ENCODE measurements at places on chromosomes 1 and 21. TPM values are rescaled to one million over a fixed set of nuclear protein-coding genes. Genes with fewer than 3 reads are reported as not detected.

ICOSLG gene
- total RNA-seq = 1.4 TPM

UBE2U gene
- total RNA-seq = 0.19 TPM

WNT9A gene
- 2.3 TPM for total RNA-seq

SPAG17 gene
- total RNA-seq = not detected

DNA sequence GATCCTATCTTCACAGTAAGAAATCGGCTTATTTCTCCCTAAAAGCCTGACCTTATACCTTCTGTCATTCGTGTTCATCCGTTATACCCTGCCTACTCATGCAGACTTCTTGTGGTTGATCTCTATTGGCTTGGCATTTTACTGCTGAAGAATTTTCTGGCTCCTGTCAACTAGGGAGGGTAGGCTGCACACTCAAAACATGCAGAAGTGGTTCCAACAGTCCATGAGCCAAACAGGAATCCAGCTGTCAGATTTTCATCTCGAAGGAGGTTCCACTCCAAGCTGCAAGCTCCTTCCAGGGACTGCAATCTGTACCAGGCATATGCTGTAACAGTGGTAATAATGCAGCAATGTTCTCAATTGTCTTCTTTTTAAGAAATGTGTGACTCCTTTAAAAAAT lies 10.1 kb downstream of the DNAJC11 start:
- DNase-seq = no peak

DNA sequence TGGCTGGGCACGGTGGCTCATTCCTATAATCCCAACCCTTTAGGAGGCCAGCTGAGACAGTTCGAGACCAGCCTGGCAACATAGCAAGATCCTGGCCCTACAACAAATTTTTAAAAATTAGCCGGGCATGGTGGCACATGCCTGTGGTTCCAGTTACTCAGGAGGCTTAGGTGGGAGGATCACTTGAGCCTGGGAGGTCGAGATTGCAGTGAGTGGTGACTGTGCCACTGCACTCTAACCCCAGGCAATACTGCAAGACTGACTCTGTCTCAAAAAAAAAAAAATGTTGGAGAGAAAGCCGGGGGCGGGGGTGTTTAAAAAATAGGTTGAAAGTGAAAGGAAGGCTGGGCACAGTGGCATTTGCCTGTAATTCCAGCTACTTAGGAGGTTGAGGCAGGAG lies 16.5 kb downstream of the CLDN19 start:
- DNase-seq = no peak
